ENCODE measurements at places on chromosomes 2 and 18.

DNA sequence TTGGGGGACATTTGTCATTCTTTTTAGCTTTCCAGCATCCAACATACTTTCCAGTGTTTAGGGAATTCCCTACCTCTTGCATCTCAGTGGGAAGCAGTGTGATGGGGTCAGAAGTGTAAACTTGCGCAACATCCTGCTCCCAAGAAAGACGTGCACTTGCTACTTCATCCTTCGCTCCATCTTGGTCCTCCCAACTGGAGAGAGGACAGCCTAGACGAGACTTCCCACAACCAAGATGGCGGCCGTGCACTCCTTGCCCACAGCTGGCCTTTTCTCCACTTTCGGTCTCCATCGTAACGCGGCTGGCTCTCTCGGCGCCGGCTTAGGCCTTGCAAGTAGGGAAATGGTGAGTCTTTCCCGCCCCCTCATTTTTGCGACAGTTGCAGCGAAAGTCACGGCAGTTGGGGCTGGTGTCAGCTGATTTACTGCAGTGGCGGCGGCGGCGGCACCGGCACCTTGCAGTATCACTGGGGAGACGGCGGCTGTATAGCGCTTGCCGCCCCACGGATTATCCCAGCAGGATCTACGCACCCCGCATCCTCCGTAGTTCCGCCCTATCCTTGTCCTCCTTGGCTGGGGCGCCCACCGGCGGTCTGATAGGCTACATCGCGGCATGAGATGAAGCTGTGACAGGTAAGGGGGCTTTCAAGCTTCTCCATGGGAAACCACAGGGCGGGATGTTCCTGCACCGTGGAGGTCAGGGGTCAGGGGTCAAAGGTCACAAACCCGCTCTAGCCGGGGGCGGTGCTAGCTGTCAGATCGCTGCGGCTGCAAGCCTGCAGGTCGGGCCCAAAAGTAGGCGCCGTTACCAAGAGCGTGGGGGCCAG is at the start of gene WDR7:
Gene WDR7, plus strand, starts transcription at position 416 of the 827 bp plus-strand sequence. CDS start 21,157 bp downstream, outside the sequence.
- DNase-seq = peak; percentile 87

DNA sequence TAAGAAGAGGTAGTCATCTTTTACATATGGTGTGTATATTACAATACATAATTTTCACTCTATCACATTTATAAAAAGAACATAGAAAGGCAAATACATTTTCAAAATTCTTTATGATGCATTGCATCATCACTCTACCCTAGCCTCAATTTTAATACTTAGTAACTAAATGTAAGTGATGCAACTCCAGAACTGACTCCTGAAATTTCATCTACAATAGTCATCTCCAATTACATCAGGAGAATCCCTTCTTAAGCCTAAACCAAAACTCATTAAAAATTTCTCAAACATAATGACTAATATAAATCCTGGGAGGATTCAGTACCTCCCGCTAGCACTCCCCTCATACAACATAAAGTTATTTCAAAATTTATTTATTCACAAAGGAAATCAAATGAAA is 15.9 kb downstream of the TMX3 start:
- DNase-seq = no peak

DNA sequence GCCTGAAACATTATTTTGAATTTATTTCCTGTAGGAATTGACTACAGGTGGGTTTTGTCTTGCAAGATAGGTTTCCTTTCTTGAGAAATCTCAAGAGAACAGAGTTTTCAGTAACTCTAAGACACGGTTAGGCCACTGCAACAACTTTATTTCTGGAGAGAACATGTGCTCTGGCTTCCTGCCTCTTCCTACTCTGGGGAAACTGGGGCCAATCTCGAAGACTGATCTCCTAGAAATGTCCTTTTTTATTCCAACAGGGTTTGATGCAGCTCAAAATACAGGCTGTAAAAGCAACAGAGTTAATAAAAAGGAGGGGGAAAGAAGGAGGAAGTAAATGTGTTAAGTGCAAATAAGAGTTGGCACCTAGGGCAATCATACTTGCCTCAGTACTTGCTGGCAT is 4.0 kb upstream of the SLC20A1 start:
- DNase-seq = no peak

DNA sequence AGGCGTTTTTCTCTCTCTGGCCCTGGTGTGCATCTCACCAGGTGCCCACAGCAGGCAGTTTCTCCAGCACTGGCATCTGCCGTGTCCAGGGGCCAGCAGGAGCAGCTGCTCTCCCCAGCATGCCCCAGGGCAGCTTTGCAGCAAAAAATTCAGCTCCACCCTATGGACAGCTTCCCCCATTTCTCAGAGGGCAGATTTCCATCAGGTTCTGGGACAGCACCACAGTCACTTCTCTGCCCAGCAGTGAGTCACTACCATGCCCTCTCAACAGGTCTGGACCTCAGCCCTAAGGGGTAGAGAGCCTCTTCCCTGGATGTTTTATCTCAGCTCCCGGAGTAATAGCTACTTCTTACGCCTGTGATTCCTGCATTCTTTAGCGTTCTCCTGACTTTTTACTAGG is 170.2 kb upstream of the RAB12 start:
- no peak for DNase-seq

DNA sequence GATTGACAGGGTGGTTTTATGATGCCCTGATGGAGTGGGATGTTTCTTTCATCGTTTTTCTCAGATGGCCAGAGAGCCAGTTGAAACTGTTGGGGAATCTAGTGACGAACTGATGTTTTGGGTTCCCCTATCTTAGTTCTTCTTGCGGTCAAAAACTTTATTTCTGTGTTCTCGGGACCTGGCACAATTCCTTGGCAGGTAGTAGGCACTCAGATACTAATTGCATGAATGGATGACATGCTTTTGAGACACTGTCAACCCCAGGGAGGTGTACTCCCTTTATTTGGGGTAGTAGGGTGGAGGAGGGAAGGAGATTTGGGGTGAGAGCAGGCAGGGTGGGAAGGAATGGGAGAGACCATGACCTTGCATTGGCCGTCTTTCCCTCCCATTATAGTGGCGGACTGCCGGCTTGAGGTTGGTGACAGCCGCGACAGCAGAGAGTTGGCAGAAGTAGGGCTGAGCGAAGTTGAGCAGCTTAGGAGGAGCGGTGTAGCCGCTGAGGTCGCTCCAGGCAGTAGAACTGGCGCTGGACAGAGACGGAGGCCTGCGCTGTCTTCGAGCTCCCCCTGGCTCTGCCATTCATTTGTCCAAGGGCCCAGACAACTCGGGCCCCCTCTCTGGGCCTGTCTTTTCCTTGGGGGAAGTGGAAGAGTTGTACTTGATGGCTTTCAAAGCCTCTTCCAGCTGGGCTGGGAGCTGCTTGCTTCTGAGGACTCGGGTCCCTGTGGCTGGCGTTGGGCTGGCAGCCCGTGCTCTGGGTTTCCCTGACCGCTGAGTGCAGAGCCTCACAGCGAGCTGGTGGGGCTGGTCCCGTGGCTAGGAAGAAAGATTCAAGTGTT is 2.6 kb downstream of the TET3 start:
- no peak for DNase-seq

DNA sequence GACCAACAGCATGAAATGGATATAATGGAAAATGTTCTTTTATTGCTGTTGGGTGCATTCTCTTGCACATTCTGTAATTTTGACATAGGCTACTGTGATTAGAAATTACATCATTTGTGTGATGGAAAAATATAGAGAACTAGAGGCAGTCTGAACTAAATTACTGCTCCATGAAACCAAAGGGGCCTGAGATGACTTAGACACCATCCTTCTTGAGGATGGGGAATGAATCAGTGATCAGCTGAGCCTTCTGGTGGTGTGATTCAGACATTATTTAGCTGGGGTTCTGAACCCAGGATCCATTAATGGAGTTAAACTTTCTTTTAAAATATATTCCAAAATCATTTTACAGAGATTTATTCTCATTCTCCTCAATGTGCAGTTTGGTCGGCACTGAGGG is 135.8 kb downstream of the LDLRAD4 start:
- no peak for DNase-seq

DNA sequence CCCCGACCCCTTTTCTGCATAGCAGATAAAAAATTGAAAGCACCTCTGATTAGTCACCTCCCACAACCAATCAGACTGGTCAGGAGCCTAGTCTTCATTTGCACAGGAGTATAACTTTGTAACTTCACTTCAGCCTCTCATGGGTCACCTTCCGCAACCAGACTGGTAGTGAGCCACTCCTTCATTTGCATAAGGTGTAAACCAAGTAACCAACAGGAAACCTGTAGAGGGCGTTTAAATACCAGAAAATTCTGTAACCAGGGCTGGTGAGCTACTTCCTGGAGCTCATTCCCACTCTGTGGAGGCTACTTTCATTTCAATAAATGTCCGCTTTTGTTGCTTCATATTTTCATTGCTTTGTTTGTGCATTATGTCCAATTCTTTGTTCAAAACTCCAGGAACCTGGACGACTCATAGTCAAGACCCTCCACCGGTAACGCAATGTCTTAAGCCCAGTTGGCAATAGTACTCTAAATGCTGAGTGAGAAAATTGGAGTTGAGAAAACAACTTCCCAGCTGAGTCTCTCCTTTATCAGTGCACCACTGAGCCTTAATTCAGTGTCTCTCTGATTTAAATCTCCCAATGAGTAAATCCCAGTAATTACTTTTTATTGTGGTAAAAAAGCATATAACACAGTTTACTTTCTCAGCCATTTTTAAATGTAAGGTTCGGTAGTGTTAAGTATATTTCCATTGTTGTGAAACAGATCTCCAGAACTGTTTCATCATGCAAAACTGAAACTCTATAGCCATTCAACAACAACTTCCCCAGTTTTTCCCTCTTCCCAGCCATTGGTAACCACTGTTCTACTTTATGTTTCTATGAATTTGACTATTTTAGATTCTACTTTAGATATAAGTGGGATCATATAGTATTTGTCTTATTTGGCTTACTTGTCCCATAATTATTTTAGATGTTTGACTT is 392.7 kb upstream of the SLC8A1 start:
- no peak for DNase-seq

- DNase-seq = no peak
Measured at GRCh38 chr2:113922784-113923183, 32.9 kb downstream of the ACTR3 start.

- DNase-seq = no peak
Measured at GRCh38 chr2:109324861-109325260, 195.9 kb downstream of the SH3RF3 start.

DNA sequence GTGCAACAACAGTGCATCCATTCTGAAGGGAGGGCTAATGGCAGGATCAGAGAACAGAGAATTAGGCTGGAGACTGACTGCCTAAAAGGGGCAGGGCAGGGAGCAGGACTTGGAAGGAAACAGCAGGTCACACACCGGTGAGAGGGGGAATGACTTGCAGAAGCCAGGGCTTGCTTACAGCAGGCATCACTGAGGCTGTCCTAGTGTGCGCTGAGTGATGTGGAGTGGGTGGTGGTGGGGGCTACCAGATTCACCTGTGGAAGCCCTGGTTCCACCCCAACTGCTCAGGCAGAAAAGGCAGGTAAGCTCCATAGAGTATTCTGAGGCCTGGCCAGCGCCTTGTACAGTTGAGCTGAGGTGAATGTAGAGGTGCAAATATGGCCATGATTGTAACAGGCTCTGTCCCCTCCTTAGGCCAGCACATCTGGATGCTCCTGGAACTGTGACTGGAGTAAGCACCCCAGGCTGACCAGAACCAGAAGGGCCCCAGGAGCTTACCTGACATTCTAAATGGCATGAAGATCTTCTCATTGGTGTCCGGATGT is 49.4 kb downstream of the SFXN5 start:
- no peak for DNase-seq

- DNase-seq = no peak
Measured at GRCh38 chr2:120404941-120405758, 59.2 kb downstream of the INHBB start.

- DNase-seq = no peak
Measured at GRCh38 chr2:98726735-98727368, 4.1 kb downstream of the MGAT4A start.

GRCh38 chr18:77127769-77128671 is 4.6 kb downstream of the MBP start:
- DNase-seq = no peak

DNA sequence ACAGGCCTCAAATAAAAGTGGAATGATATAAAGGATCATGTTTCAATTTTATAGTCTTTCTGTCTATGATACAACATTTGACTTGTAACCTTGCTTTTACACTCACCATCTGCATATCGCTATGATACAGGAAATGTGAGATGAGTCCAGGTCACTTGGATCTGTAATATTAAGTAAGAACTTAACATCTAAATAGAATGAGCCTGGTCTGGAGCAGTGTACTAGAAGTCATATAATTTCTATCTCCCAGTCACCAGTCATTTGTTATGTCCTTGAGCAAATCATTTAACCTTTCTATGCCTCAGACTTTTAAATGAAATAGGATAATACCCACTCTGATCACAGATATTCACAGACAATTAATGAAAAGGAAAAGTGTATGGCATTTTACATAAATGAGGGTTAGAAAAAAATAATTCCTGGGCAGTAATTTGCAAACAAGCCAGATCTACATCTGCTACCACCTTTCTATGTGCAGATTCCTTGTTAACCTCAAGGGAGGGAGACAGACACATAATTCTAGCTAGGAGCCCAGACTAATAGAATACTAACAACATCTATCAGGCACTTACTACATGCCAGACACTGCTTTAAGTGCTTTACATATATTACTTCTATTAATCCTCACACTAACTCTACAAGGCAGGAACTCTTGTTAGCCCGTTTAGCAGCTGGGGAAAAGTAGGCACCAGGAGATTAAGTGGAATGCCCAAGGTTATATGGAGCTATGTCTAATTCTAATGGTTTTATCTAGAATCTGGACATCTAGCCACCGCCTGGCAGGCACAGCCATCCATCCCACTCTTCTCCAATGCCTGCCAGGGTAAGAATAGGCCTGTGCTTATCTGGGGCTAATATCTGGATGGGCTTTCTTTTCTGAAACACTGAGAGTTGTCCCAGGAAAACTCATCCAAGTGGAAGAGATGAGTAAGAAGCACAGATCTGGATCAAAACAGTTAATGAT is 313.6 kb upstream of the CDH20 start:
- no peak for DNase-seq

DNA sequence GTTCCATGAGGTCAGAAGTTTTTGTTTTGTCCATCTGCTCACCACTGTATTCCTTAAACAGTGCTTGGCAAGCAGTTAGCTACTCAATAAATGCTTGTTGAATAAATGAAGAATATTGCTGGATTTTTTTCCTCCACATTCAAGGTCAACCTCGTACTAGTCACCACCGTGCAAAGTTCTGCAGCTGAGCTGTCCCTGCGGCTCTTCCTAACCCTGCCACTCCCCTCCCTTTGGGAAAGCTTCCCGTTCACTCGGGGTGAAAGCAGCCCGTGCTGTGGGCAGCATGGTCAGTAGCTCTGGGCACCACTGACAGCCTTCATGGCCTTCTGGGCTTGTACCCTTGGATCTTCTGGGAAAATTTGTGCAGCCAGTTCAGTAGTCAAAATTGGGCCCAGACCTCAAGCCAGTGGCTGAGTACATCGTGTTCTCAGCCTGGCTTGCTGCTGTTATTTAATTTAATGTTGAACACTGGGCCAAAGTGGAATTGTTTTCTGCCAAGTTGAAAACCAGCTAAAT is 469.3 kb upstream of the RAB12 start:
- DNase-seq = no peak

GRCh38 chr2:28915939-28916338 is 21.5 kb downstream of the WDR43 start:
- no peak for DNase-seq

All from NCI-H187 treated with DMSO at 0.1 percent for 48 hours (cell line).